ENCODE measurements at places on chromosomes 5 and 9.
A peak's percentile ranks its signal among the peaks of the same experiment; 100 is the strongest.

DNA sequence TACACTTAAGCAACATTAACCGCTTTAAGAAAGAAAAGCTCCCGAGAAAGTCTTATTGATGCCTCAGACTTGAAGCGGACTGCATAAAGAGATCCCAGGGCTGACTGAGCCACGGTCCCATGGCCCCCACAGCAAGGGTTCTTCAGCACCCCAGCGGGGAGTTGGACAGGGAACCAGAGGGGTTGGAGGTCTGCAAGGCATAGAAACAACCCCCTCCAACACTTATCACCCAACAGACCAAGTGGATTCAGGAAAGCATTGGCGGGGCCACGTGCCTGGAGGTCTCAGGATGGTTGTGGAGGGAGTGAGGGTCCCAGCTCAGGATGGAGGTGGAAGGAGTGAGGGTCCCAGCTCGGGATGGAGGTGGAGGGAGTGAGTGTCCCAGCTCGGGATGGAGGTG, 143.7 kb upstream of the IRX2 start:
- peak; percentile 32 for DNase-seq

GRCh38 chr9:28301281-28301680, 728.0 kb upstream of the C9orf72 start:
- DNase-seq = no peak

DNA sequence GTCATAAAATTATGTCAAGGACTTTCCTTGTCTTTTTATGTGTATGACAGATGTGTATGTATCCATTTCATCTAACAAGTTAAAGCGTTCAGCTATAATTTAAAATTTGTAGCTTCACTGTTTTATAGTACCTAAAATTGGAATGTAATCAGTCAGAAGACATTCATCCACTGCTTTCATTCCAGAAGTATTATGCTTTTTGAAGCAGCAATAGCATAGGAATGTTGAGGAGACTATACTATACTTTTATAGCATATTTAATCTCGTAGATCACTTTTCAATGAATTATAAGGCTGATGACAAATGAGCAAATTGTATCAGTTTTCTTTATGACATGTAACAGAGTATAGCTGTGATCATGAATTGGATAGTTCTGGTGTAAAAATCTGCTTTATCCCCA, 6.9 kb downstream of the PCDHGA12 start:
- no peak for DNase-seq

- DNase-seq = no peak
Measured at GRCh38 chr9:133640580-133641395, 4.6 kb downstream of the DBH start.

- DNase-seq = no peak
Measured at GRCh38 chr9:103997856-103998370, 96.2 kb upstream of the SMC2 start.

GRCh38 chr9:4508246-4508906, 18.1 kb downstream of the SLC1A1 start:
- no peak for DNase-seq

Measured in type B pancreatic cell (in vitro differentiated cells).